ENCODE measurements at places on chromosomes 2 and 18.

DNA sequence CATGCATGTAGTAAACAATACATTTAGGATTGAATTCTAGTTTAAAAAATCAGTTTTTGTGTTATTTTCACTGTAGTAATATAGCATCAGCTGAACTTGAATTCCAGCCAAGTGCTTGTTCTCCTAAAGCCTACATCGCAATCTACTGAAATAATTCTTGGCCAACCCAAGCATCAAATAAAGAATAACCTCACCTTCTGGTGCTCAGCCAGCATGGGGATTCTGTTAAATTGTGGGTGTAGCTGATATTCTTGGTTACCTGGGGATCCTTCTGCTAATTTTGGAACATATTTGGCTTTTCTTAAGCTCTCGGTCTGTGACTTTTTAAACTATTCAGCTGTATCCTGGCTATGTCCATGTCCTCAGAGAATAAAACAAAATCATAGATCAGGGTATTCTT is 248.8 kb downstream of the NRXN1 start:
- no peak for DNase-seq

- DNase-seq, result no peak
These were observed 38.5 kb upstream of the RMP24 start for GRCh38 chr18:35933982-35934381.

DNA sequence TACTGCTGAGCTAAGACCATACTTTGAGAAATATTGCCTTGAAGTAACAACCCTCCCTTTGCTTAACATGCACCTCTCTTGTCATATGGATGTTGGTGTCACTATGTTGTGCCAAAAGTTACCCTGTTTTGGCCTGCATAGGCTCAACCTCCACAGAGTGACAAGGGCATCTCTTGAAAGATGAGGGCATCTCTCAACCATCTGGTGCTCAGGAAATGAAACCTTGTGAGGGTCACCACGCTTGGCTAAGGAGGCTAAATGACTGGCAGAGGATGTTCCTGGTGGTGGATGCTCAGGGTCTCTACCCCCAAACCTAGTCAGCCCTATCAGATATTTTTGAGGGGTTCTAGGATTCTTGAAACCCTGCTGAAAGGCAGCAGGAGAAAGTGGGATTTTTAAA is 2.3 kb downstream of the LHCGR start:
- DNase-seq, result no peak

DNA sequence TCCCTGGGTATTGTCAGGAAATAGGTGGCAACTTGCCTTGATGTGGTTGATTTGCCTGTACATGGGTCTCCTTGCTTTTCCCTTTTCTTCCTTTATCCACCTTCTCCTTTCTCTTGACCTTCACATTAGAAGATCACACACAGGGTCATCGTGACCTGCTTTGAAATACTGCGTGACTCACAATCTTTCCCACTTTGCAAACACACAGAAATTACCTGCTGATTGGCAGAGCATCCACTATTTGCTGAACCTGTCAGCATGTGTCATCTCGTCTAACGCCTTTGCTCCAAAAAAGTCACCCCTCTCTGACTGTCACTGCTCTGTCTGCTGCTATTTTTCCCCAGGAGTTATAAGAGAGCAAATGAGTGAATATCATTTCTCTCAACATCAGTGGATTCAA is 60.8 kb downstream of the MYO3B start:
- DNase-seq, result no peak

DNA sequence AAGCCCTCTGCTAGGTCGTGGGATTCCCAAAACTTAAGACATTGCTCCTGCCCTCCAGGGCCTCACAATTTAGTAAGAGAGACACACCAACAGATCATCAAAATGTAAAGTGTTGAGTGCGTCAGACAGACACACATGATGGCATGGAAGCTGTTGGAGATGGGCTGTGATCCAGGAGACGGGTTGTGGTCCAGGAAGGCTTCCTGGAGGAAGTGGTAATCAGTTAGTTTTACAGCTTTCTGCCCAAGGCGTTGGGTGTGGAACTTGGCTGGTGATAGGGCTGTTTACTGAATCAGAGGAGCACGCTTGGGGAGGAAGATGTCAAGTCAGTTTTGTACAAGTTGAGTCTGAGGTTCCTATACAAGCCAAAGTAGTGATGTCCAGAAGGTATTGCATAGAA is 24.0 kb upstream of the GLI2 start:
- no peak for DNase-seq

- DNase-seq, result no peak
These were observed 12.6 kb upstream of the KCNG2 start for GRCh38 chr18:79784965-79785770.

DNA sequence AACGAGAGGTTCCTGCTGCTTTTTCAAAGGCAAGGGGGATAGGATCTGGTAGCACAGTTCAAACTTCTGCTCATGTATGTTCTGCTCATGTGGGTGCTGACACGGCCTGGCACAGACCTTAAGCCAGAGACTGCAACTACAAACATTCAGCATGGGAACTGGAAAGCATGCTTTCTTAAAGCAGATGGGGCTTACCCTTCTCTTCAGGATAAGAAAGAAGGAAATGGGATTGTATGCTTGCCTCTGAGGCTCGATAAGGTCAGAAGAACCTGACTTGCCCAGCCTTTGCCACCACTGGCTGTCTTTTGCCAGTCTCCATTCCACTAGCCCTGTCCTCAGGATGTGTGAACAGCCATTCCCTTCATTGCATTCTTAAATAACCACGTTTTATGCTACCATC is 10.7 kb downstream of the DOCK10 start:
- DNase-seq, result no peak

GRCh38 chr2:38951766-38952165 is 62.1 kb downstream of the ARHGEF33 start:
- no peak for DNase-seq

Data from activated T-cell treated with anti-CD3 and anti-CD28 coated beads, Interleukin-2, amount 50 U/mL, for 48 hours (primary cell).